ENCODE measurements at places on chromosomes 3 and 15.

GRCh38 chr15:50028326-50028725 lies 90.7 kb downstream of the ATP8B4 start:
- no peaks in the 10 kb centered on the region for H3K36me3 ChIP-seq
- no peak for DNase-seq
- H3K27me3 ChIP-seq, result peaks cover 18% of the 10 kb centered on the region
- no peaks in the 10 kb centered on the region for H3K4me1 ChIP-seq
- H3K4me3 ChIP-seq, result no peak overlapping the region

DNA sequence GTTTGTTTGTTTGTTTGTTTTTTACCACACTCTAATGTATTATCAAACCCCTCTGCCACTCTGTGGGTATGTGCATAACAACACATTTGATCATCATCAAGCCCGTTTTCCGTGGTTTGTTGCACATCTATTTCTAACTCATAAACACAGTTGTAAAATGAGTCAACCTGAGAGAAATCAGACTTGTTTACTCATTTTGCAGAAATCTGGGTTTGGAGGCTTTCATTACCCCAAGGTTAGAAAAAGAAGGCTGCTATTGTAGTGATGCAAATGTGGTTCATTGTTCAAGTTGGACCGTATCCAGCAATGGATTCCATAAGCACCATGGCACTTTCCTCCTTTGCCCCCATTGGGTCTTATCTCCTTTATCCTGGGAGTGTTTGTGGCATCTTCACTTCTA lies 353.2 kb upstream of the SOX2 start:
- H3K4me1 ChIP-seq, result no peaks in the 10 kb centered on the region
- H3K27ac ChIP-seq, result no peak overlapping the region
- no peak overlapping the region for H3K4me3 ChIP-seq
- H3K36me3 ChIP-seq, result no peaks in the 10 kb centered on the region
- no peaks in the 10 kb centered on the region for H3K27me3 ChIP-seq

GRCh38 chr3:13677272-13677671 lies 128.3 kb downstream of the FBLN2 start:
- no peak overlapping the region for H3K27ac ChIP-seq
- peaks cover 35% of the 10 kb centered on the region for H3K27me3 ChIP-seq
- no peak overlapping the region for H3K4me3 ChIP-seq
- H3K4me1 ChIP-seq, result peaks cover 5% of the 10 kb centered on the region

- no peaks in the 10 kb centered on the region for H3K36me3 ChIP-seq
- DNase-seq, result no peak
- H3K27me3 ChIP-seq, result no peaks in the 10 kb centered on the region
- H3K4me1 ChIP-seq, result no peaks in the 10 kb centered on the region
These were observed 437.9 kb downstream of the SOX2 start for GRCh38 chr3:182149594-182149993.

DNA sequence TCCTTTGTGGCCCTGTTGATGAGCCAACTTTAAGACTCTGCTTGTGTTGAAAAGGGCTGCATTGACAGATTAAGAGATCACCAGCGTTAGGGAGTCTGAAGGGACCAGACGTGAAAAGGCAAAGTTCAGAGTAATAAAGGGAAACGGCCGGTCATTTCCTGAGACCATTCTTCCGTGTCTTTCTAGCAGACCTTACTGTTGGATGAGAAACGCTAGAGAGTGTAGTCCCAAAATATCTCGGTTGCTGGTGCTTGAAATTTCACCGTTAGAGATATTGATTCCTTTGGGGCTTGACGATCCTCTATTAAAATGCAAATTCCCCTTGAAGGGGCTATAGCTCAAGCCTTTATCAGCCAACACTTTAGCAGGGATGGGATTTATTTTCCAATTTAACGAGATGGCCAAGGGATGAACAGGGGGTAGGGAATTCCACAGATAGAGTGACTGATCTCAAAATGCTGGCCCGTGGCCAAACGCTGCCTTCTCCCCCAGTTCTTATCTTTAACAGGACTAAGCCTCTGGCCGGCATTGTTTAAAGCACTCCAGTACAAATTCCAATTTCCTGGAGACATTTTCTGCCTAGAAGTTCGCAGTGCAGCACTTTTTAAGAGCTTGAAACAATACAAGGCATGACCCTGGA lies 250.4 kb downstream of the TJP1 start:
- no peak for DNase-seq
- H3K4me1 ChIP-seq, result no peaks in the 10 kb centered on the region
- H3K27ac ChIP-seq, result no peak overlapping the region
- H3K36me3 ChIP-seq, result no peaks in the 10 kb centered on the region

Data from T-helper 17 cell (primary cell).